ENCODE measurements at places on chromosomes 2 and 18.

DNA sequence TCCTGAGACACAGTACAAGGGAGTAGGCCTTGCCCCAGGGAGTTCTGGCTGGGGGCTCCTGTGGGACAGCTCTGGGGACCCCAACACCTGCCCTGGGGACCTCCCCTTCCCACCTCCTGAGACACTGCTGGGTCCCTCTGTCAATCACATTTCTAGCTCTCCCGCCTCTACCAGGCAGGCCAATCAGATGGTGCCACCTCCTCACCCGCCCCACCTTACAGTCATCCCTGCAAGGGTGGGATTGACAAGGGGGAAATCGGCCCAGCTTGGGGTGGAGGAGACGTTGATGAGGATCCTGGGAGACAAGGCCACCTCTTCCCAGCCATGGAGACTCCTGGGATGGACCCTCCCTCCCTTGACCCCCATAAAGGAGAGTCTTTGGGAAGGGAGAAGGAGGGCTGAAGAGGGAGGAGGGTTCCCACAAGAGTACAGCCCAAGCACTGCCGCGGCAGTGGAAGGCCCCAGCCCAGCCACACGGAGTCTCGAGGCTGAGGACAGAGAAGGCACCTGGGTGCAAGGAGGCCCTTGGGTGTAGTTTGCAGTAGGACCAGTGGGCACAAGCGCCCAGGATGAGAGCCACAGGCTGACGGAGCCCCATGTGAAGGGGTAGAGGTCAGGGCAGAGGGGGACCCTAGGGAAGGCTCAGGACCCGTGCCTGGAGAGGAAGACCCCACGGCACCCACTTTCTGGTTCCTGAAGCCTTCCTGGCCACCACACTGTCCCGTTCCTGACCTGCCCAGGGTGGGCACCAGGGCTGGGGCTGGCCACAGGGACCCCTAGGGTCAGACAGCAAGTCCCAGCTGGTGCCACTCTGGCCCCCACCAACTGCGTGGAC, 109.9 kb upstream of the OTOS start:
- DNase-seq, result no peak

DNA sequence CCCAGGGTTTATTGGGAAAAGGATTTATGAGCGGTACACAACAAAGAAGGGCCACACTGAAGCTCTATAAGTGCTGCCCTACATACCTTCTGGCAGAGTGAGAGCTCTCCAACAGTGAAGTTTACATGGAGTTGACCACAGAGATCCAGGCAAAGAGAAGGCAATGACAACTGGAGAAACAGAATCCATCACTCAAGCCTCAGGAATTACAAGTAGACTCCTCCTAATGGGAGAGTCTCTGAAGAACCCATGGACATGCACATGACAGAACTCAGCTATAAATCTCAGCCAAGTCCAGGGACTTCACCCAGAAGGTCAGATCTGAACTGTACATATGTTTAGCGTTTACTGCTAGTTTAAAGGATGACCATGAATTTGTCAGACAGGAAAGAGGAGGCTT, 164.7 kb downstream of the DNAH7 start:
- no peak for DNase-seq

DNA sequence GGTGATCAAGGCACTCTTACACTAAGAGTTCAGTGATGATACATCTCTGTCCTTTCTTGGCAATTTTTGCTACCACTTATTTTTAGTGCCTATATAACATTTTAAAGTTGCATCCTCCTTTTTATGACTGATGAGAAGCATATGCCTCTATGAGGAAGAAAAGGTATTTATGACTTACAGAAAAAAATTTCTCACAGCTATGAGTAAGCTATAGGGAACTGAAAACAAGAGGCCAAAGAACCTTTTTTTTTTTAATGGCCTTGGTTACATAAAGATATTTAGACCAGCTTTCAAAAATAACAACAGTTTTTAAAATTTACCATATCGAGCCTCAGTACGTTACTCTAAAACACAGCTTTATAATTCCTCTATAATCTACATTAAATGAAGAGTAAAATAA, 21.3 kb downstream of the MBD5 start:
- no peak for DNase-seq

- DNase-seq, result no peak
Measured at GRCh38 chr2:180723712-180724111, 256.7 kb upstream of the UBE2E3 start.

DNA sequence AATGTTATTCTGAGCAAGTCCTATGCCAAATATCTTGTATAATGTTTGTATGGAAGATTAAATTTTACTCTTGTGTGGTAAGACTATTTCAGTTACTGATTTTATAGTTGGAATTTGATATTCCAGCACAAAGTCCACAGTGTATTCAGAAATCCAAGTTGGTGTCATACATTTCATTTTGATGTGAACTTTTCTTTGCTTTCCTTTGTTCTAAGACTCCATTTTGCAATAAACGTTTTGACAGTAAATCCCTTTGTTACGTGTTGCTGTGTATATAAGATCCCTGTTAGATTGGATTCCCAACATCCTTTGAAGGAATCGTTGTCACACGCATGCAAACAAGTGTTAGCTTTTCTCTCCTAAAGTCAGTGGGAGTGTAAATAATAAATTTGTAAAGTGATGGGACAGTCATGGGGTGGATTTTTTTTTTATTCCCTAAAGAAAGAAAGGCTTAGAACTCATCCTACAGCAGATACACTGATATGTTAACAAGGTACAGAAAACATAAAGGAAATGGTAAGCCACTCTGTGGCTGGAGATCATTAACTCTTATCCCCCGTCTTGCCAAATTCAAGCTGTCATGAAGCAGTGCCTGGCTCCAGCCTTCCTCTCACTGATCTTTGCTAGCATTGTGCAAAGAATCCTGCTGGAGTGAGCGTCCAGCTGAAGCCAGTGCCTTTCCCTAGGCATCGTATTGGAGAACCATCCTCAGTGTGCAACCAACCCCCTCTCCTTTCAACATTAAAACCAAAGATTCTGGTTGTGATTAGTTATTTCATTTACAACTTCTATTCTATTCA, 127.6 kb upstream of the CDCA7 start:
- no peak for DNase-seq

- DNase-seq, result peak; percentile 47
Measured at GRCh38 chr18:49510393-49511115, 23.5 kb upstream of the C18orf32 start.

DNA sequence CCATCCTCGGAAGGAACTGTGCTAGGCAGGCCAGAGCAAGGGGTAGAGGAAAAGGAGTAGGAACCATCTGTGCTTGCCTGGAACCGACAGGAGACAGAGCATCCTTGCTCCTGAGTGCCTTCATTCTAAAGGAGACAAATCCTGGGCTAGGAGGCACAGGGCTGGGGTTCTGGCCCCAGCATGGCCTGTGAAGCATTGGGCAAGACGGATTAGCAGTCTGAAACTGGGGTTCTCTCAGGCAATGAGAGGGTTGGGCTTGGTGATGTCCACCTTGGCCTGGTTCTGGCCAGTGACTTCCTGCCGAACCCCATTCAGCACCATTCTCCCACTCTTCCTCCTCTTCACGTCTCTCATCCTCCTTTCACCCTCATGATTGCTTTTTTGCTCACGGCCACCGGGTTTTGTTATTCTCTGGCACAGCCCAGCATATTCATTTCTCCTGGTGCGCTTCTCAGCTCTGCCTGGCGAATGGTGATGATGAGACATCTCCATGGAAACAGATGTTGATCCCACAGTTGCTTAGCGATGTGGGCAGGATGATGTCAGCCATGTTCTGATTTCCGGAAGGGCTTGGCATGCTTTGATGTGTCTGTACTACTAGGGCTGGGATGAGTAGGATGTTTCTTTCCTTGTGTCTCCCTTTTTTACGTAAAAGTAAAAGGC, 127.7 kb downstream of the CAPN13 start:
- DNase-seq, result no peak

DNA sequence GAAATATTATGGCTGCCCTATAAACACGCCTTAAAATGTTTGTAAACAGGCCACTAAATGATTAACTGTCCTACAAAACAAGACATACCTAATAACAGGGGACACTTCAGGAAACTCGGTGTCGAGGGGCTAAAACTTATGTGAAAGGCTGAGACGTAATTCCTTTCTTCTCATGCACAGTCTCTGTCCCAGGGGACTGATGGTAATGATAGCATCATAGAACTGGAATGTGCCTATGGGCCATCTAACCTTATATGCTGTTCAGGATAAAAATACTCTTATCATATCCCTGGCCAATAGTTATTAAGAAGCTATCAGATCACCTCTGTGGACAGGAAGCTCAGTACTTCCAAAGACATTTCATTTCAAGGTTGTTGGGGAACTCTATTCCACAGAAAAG, 252.6 kb upstream of the RASGRP3 start:
- DNase-seq, result no peak

DNA sequence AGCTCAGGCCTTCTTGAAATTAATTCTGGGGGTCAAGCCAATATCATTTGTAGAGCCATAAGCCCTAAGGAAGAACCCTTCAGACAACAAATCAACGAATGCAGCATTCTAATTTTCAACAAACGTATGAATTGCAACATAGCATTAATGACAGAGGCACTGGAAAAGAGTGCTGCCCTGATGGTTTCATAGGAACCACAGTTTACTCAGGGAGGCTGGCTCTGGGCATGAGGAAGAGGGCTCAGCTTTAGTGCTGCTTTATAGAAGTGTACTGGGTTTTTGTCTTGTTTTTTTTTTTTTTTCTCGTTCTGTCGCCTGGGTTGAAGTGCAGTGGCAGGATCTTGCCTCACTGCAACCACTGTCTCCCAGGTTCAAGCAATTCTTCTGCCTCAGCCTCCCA, 36.1 kb upstream of the CAB39 start:
- no peak for DNase-seq

- DNase-seq, result no peak
Measured at GRCh38 chr2:96874198-96874831, 4.4 kb upstream of the SEMA4C start.

DNA sequence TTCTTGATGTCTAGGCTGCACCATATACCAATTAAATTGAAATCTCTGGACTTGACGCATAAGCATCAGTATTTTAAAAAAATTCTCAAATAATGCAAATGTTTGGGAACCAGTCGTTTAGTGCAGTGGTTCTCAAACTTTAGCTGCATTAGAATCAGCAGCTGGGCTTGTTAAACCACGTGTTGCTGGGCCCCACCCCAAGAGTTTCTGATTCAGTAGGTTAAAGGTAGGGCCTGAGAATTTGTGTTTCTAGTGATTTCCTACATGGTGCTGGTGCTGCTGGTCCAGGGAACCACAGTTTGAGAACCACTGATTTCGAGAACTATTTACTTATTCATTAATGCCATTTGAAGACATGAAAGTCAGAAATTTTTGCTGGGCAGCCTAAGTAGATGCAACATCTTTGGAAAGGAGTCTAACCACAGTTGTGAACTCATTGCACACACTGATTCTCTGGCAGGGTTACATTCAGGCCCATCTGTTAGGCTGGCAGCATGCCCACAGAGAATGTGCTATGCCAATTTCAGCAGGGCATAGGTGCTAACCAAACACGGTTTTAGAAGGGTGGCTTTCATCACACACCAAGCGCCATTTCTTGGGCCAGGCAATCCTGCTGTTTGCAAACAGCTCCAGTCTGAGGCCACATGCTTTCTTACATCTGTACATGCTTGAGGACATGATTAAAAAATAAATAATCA, 26.4 kb upstream of the ATP5MC3 start:
- DNase-seq, result peak; percentile 35

DNA sequence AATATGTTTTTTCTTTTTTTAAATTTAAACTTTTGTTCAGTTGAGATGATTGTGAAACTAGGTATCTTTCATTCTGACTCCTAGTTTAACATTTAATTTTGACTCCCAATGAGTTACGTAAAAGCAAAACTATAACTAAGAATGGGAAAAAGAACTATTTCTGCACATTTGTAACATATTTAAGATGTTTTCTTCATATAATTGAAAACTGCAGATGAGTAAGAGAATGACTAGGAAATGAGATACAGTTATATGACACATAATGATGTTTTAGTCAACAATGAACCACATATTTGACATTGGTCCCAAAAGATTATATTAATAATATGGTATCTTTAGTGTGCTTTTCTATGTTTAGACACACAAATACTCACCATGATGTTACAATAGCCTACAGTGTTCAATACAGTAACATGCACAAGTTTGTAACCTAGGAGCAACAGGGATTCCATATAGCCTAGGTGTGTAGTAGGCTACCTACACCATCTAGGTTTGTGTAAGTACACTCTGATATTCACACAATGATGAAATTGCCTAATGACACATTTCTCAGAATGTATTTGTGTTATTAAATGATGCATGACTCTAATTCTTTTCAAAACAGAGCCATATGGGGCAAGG, 12.6 kb downstream of the ERMN start:
- no peak for DNase-seq

- DNase-seq, result no peak
Measured at GRCh38 chr2:99481941-99482340, 7.9 kb downstream of the REV1 start.

DNA sequence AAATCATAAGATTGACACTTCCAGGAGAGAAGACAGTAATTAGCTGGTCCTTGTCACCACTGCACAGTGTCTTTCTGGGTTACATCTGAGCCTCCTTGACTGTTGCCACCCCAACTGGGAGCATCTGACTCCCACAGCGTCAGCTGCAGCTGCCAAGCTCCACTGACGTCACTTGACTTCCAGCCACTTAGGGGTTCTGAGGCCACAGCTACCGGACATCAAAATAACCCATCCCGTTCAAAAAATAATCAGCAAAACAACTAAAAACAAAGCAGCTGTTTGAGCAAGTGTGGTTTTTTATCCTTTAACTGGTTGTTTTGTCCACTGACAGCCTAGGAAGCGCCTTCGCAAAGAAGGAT, 206.5 kb upstream of the AGAP1 start:
- DNase-seq, result no peak

GRCh38 chr2:226664140-226664539, 135.5 kb downstream of the IRS1 start:
- peak; percentile 3 for DNase-seq

GRCh38 chr2:182163878-182164277, 178.2 kb downstream of the PPP1R1C start:
- no peak for DNase-seq
